ENCODE measurements at places on chromosomes 5 and 9.

DNA sequence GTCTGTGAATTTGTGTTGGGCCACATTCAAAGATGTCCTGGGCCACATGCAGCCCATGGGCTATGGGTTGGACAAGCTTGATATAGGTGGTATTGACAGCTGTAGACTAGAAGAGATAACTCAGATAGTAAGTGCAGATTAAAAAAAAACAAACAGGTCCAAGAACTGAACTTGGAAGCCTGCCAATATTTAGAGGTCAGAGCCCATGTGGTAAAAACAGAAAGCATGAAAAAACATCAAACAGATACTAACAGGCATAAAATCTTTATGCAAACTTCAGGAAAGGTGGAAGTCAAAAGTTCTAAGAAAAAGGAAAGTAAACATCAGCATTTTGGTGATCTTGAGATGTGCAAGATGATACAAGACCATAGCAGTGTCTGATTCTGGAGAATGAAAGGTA, 155.1 kb upstream of the NR4A3 start:
- H3K36me3 ChIP-seq: no peaks in the 10 kb centered on the region
- H3K4me1 ChIP-seq: peaks cover 4% of the 10 kb centered on the region
- DNase-seq: no peak
- no peak overlapping the region for H3K27ac ChIP-seq
- peaks cover 4% of the 10 kb centered on the region for H3K27me3 ChIP-seq

DNA sequence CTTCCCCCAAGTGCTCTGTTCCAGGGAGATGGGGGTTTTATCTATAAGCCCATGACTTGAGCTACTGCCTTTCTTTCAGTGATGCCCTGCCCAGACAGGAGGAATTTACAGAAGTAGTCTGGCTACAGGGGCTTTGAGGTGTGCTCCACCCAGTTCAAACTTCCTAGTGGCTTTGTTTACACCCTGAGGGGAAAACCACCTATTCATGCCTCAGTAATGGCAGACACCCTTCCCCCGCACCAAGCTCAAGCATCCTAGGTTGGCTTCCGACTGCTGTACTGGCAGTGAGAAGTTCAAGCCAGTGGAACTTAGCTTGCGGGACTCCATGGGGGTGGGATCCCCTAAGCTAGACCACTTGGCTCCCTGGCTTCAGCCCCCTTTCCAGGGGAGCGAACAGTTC, 154.6 kb downstream of the IZUMO3 start:
- H3K27me3 ChIP-seq: no peaks in the 10 kb centered on the region
- no peak overlapping the region for H3K4me3 ChIP-seq
- H3K4me1 ChIP-seq: no peaks in the 10 kb centered on the region
- H3K36me3 ChIP-seq: no peaks in the 10 kb centered on the region
- H3K27ac ChIP-seq: no peak overlapping the region

DNA sequence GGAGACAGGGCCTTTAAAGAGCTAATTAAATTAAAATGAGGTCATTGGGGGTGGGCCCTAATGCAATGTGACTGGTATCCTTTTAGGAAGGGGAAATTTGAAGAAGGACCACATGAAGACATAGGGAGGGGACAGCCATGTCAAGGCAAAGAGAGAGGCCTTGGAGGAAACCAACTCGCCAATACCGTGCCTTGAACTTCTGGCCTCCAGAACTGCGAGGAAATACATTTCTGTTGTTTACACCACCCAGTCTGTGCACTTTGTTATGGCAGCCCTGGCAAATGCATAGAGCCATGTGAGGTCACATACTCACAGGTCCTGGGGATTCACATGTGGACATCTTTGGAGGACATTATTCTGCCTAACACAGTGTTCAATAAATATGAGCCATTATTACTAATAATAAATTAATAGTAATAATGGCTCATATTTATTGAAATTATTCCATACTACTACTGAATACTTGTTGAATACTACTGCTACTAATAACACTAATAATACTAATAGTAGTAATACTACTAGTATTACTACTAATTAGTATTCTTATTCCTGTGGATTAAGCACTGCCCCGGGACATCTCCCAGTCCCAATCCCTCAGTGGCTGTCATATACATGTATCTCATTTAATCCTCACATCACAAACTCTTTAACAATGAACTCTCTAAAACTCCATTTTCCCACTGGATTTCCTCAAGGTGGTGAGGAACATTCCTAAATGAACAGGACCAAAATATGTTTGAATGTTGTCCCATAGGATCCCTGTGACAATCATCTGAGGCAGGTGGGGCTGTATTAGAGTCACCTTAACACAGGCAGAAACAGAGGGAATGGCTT, 8.4 kb downstream of the TRAF1 start:
- no peak overlapping the region for H3K4me3 ChIP-seq
- DNase-seq: no peak
- H3K36me3 ChIP-seq: peaks cover 5% of the 10 kb centered on the region
- H3K4me1 ChIP-seq: peaks cover 23% of the 10 kb centered on the region

GRCh38 chr9:99249619-99250018, 27.5 kb downstream of the SEC61B start:
- H3K27me3 ChIP-seq: no peaks in the 10 kb centered on the region
- no peak overlapping the region for H3K27ac ChIP-seq
- no peak for DNase-seq
- H3K4me1 ChIP-seq: peaks cover 17% of the 10 kb centered on the region
- H3K4me3 ChIP-seq: no peak overlapping the region

DNA sequence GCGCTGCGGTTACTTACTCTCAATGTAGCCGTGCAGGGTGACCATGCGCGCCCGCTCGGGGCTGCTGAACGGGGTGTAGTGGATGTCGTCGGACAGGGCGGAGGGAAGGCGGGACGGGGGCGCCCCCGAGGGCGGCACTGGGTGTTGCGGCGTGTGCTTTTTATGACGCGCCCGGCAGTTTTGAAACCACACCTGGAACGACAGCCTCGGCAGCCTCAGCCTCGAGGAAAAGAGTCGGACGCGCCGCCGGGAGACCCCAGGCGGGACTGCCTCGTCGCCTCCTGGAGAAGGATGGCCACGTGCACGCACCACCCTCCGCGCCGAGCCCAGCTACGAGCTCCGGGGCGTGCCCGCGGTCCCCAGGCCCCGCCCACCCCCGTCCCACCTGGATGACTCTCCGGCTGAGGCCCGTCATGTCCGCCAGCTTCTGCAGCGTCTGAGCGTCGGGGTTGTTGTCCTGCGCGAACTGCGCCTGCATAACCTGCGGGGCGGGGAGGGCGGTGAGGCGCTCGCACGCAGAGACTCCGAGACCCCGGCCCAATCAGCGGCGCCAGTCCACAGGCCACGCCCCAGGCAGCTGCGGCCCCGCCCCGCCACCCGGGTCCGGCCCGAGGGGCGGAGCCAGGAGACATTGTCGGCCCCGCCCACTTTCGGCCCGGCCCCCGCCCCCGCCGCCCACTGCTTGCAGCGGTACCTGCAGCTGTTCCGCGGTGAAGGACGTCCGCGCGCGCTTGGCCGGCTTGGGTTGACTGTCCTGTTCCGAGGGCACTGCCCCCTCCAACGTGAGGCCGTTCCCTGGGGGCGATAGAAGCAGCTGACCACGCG, 15.0 kb downstream of the LHX6 start:
- no peak overlapping the region for H3K27ac ChIP-seq
- peaks cover 46% of the 10 kb centered on the region for H3K27me3 ChIP-seq
- no peaks in the 10 kb centered on the region for H3K36me3 ChIP-seq
- no peak for DNase-seq
- peak overlapping the region; percentile 67 for H3K4me3 ChIP-seq
- H3K4me1 ChIP-seq: peaks cover 13% of the 10 kb centered on the region

DNA sequence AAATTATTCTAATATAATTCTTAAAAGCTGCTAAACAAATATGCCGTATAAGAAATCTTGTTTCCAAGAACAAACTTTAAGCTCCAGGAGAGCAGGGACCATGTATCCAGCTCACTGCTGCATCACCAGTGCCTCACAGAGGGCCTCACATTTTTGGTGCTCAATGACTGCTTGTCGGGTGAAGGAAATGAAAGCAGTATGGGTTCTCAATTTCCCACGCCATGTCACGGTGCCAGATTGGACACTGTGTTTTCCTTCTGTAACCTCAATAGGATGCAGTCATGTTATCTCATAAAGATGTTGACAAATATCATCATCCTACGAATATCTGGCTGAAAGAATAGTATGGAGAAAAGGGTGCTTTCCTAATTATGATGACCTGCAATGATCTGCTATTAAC, 64.7 kb downstream of the POU5F2 start:
- H3K27me3 ChIP-seq: no peaks in the 10 kb centered on the region
- H3K4me3 ChIP-seq: no peak overlapping the region
- no peak overlapping the region for H3K27ac ChIP-seq

GRCh38 chr5:96871686-96872085, 4.6 kb upstream of the ERAP2 start:
- no peak overlapping the region for H3K4me3 ChIP-seq
- H3K27me3 ChIP-seq: no peaks in the 10 kb centered on the region
- no peaks in the 10 kb centered on the region for H3K36me3 ChIP-seq
- peaks cover 42% of the 10 kb centered on the region for H3K4me1 ChIP-seq
- peak overlapping the region; percentile 80 for H3K27ac ChIP-seq
- DNase-seq: no peak

GRCh38 chr5:68033029-68033428, 182.5 kb upstream of the PIK3R1 start:
- H3K4me1 ChIP-seq: no peaks in the 10 kb centered on the region
- no peak overlapping the region for H3K4me3 ChIP-seq
- no peaks in the 10 kb centered on the region for H3K27me3 ChIP-seq
- no peak for DNase-seq
- no peak overlapping the region for H3K27ac ChIP-seq
- no peaks in the 10 kb centered on the region for H3K36me3 ChIP-seq

DNA sequence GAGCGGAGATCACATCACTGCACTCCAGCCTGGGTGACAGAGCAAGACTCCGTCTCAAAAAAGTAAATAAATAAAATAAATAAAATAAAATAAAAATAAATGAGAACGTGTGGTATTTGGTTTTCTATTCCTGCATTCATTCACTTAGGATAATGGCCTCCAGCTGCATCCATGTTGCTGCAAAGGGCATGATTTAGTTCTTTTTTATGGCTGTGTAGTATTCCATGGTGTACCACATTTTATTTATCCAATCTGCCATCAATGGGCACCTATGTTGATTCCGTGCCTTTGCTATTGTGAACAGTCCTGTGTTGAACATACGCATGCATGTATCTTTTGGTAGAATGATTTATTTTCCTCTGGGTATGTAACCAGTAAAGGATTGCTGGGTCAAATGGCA, 8.8 kb upstream of the RASGEF1C start:
- no peaks in the 10 kb centered on the region for H3K4me1 ChIP-seq
- no peak overlapping the region for H3K4me3 ChIP-seq
- peaks cover 4% of the 10 kb centered on the region for H3K27me3 ChIP-seq
- H3K27ac ChIP-seq: no peak overlapping the region

DNA sequence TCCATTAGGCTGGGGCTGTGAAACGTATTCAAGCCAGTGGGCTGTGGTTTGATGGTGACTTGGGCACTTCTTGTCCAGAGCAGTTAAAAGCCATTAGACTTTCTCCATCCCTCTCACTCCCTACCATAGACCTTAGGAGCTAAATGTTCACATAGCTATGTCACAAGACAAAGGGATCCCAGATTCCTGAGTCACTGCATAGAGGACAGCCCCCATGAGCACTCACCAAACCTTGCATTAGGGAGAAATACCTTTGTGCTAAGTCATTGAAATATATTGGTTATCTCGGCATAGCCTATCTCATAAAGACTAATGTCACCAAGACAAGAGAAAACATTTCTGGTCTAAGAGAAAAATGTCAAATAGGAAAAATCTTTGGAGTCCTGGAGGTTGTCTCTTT, 104.3 kb downstream of the TRPM6 start:
- H3K4me1 ChIP-seq: no peaks in the 10 kb centered on the region
- H3K4me3 ChIP-seq: no peak overlapping the region
- no peak overlapping the region for H3K27ac ChIP-seq
- peaks cover 5% of the 10 kb centered on the region for H3K27me3 ChIP-seq

DNA sequence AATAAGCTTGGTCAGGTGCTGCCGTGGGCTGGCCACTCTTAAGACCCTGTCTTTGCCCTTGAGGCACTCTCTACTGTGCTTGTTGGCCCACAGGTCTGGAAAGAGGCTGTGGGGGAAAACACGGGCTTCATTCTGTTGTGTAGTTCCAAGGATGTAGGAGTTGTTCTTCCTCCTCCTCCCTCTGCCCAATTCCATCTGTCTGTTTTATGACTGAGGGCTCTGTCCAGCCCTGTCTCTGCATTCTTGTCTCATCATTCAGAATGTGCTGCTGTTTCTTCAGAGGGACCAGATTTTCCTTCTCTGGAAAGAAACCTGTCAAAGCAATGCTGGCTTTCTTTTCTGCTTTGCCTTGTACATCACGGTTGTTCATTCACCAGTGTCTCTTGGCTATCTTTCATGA, 84.1 kb downstream of the MAP1B start:
- H3K36me3 ChIP-seq: peaks cover 5% of the 10 kb centered on the region
- peaks cover 12% of the 10 kb centered on the region for H3K27me3 ChIP-seq
- no peak overlapping the region for H3K4me3 ChIP-seq
- peaks cover 14% of the 10 kb centered on the region for H3K4me1 ChIP-seq
- DNase-seq: no peak
- H3K27ac ChIP-seq: no peak overlapping the region

GRCh38 chr9:33231623-33231942, 8.4 kb upstream of the SPINK4 start:
- H3K4me3 ChIP-seq: no peak overlapping the region
- H3K4me1 ChIP-seq: peaks cover 7% of the 10 kb centered on the region
- H3K27ac ChIP-seq: no peak overlapping the region
- peaks cover 9% of the 10 kb centered on the region for H3K27me3 ChIP-seq

- no peaks in the 10 kb centered on the region for H3K27me3 ChIP-seq
- H3K27ac ChIP-seq: no peak overlapping the region
- H3K4me1 ChIP-seq: no peaks in the 10 kb centered on the region
- no peak overlapping the region for H3K4me3 ChIP-seq
- H3K36me3 ChIP-seq: peaks cover 60% of the 10 kb centered on the region
Observed at GRCh38 chr9:135814421-135815095, 92.8 kb downstream of the CAMSAP1 start.

DNA sequence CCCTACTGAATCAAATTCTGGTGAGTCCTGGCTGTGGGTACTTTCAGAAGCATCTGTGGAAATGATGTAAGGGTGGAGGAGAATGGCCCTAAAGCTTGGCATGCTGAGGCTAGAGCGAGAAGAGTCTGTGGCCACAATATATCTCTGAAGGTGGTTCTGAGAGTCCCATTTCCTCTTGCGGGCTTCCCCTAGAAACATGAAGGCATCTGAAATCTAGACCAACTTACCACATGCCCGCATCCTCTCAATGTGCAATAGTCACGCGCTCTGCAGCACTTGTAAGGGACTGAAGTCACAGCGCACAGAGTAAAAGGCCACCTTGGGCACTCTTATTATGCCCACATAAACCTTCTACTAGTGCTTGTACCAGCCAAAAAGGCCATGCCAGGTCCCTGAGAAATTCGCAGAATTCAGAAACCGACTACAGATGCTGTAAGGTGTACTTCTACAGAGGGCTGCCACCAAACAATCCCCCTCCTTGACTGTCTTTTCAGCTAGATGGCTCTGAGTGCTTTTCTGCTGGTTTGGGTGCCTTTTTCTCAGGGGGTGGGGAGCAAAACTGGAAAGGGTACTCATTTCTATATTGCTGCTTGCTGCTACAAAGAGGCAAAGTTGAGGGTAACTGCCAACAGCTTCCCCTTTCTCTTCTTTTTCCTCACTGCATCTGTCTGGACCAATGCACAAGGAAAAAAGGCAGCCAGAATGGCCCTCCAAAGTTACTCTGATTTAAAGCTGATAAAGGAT, 107.3 kb downstream of the ZDHHC21 start:
- H3K27me3 ChIP-seq: no peaks in the 10 kb centered on the region
- no peak overlapping the region for H3K4me3 ChIP-seq
- peaks cover 18% of the 10 kb centered on the region for H3K36me3 ChIP-seq
- H3K4me1 ChIP-seq: peaks cover 15% of the 10 kb centered on the region

- H3K36me3 ChIP-seq: no peaks in the 10 kb centered on the region
- peaks cover 4% of the 10 kb centered on the region for H3K4me1 ChIP-seq
- no peak overlapping the region for H3K4me3 ChIP-seq
- H3K27me3 ChIP-seq: peaks cover 13% of the 10 kb centered on the region
Observed at GRCh38 chr9:124512806-124513204, 5.6 kb upstream of the NR5A1 start.
